ENCODE measurements at places on chromosomes 4 and X. TPM values are rescaled to one million over a fixed set of nuclear protein-coding genes. Genes with fewer than 3 reads are reported as not detected.

VCX3B gene
- not detected for total RNA-seq

PPBP gene
- total RNA-seq, result not detected

SERTM2 gene
- total RNA-seq, result not detected

GPR34 gene
- not detected for total RNA-seq

GPC3 gene
- not detected for total RNA-seq

SPINK2 gene
- not detected for total RNA-seq

KLKB1 gene
- total RNA-seq, result 0.19 TPM

FAT1 gene
- 277 TPM for total RNA-seq

All from LHCN-M2 (cell line).